Urinary bladder (tissue), 4 donors: ENCODE measurements at places on chromosomes 11 and 22. TPM values are rescaled to one million over a fixed set of nuclear protein-coding genes. Genes with fewer than 3 reads are reported as not detected.

DNA sequence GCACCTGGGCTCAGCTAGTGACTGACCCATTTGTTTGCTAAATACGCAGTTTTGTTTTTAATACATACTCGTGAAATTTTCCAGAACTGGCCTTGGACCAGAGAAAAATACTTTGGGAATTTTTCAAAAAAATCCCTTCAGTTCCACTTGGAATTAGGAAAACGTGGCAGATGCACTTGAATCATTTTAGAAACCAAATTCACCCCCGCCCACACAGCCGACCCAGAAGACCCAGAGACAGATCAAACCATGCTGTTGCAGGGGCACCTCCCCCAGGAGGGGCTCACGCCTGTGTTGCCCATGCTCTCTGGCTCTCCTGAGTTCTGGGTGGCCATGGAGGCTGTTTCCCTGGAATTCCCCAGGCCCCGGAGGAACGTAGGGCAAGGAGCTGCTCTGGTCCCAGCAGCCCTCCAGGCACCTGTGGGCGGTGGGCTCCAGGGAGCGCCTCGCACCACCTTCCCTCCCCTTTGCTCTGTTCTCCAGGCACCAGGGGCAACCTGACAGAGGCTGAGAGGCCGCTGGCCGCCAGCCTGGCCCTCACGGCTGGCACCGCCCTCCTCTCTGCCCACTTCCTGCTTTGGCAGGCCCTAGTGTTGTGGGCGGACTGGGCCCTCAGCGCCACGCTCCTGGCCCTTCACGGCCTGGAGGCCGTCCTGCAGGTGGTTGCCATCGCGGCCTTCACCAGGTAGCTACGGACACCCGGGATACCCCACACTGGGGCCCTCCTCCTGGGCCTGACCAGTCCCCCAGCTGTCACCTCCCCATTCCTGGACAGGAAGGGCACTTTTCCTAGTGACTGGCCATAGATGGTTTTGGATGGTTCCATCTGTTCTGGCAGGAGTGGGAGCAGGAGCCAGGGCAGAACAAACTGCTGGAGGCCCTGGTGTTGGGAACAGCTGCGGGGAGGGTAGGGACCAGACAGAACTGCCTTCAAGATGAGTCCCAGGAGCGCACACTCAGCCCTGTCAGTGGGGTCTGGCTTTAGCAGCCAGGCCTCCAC is 3.3 kb upstream of the EPS8L2 start:
- DNase-seq = no peak

The SAA4 gene
- not detected for total RNA-seq

The DBX1 gene
- not detected for total RNA-seq

The ACER3 gene
- 19.0 TPM for total RNA-seq

DNA sequence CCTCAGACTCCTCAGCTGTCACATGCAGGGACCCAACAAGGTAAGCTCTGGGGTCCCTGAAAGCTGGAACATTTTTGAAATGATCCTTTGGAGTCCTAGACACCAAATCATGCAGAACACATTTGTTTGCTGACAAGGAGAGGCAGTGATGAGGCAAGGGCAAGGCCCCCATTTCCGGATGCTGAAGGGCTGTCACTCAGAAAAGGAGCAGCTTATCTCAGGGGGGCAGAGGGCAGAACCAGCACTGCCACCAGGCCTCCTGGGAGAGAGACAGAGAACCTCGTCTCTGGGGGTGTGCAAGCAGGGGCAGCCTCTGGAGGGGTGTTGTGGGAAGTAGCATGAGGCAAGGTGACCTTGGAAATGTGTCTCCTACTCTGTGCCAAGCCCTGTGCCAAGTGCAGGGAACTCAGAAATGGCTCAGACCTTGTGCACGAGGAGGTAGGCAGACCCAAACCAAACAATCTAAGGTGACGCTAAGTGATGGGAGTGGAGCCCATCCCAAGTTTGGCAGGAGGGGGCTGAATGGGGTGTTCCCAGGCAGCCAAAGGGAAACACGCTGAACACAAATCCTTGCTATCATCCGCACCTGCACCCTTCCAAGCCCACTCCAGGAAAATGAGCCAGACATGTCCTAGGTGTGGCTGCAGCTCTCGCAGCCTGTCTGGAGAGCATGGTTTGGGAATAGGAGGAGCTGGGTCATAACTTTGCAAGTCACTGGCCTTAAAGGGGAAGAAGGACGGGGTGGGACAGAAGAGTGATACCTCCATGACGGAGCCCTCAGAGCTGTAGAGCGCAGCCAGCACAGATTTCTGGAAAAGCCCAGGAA is 94.2 kb downstream of the PDE2A start:
- DNase-seq = no peak

GRCh38 chr11:6283453-6284023 is 23.9 kb downstream of the CCKBR start:
- DNase-seq = no peak

The NCF4 gene
- total RNA-seq = 9.7 TPM

GRCh38 chr22:40036591-40037225 is 42.0 kb downstream of the FAM83F start:
- no peak for DNase-seq
